ENCODE measurements at places on chromosomes 2 and 18.

- no peak for DNase-seq
Observed at GRCh38 chr2:218389333-218390150, 7.5 kb downstream of the SLC11A1 start.

DNA sequence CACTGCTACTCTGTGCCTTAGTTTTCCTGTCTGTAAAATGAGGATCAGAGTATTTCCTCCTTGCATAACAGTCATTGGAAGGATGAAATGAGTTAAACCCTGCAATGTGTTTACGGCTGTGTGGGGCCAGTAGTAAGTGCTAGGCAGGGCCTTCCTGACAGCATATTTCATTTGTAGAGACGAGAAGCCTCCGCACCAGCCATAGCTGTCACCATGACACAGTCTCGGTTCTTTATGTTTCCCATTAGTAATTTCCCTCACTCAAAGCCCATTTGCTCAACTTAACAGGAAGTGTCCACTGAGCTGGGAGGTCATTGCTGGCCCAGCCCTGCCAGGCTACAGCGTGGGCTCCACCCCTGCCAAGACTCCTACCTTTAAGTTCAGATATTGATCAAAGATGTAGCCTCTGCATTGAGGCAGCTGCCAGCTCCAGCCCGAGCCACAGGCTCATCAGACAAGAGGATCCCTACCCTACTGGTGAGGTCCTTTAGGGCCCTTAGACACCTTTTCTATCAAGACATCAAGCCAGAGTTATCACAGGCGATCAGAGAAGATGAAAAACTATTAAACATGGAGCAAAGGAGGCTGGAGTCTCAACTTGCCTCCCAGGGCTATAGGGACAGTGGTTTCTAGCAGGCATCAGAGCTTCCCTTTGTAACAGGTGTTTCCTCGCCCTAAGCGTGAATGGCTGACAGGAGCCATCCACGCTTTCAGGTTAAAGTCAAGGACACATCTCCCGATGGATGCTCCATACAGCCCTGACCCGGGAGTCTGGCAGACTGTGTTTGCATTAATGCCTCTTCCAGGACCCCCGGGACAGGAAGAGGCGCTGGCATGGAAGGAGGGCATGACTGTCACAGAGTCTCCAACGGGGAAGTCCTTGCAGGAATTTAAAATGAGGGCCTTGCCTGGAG is 251.7 kb downstream of the NDUFA10 start:
- DNase-seq = no peak

DNA sequence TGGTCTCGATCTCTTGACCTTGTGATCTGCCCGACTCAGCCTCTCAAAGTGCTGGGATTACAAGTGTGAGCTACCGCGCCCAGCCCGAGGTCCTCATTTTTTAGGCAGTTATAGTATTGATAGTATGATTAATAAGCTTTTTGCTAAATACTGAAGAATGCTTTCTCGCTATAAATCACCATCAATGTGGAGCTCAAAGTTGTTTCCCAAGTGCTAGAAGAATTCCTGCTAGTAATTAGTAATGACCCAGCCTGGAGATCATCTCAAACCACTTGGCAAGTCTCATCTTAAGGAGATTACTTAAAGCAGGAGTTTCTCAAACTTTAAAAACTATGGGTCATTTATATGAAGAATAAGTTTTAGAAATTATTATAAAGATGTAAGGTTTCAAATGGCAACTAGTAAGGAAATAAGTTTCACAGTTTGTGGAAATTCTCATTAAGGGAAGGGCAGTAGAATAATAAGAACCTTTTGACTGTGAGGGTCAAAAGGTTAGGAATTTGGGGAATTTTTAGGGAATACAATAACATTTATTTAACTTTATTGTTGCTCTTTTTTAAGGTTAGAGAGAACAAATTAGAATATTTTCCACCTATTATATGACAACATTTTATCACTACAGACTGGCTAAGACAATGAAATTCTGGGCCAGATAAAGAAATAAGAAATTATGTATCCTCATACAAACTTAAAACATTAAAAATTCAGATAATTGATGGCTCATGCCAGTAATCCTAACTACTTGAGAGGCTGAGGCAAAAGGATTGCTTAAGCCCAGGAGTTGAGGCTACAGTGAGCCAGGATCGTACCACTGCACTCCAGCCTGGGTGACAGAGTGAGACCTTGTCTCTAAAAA is 148.6 kb upstream of the MAP3K20 start:
- no peak for DNase-seq

- no peak for DNase-seq
Observed at GRCh38 chr18:36492604-36493329, 195.3 kb downstream of the FHOD3 start.

DNA sequence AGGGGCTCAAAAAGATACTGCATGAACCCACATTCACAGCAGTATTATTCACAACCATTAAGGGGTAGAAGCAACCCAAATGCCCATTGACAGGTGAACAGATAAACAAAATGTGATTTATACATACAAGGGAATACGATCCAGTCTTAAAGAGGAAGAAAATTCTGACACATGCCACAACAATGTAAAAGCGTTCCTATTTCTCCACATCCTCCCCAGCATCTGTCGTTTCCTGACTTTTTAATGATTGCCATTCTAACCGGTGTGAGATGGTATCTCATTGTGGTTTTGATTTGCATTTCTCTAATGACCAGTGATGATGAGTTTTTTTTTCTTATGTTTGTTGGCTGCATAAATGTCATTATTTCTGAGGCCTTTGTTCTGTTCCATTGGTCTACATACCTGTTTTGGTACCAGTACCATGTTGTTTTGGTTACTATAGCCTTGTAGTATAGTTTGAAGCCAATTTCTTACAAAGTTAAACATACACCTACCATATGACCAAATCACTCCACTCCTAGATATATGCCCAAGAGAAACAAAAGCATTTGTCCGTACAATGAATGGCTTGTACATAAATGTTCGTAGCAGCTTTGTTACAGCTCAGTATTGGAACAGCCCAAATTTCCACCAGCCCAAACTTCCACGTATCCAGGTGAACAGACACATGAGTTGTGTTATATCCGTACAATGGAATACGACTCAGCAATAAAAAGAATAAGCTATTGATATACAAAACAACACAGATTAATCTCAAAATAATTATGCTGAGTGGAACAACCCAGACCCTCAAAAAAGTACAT is 85.1 kb downstream of the TMEM131 start:
- DNase-seq = no peak

DNA sequence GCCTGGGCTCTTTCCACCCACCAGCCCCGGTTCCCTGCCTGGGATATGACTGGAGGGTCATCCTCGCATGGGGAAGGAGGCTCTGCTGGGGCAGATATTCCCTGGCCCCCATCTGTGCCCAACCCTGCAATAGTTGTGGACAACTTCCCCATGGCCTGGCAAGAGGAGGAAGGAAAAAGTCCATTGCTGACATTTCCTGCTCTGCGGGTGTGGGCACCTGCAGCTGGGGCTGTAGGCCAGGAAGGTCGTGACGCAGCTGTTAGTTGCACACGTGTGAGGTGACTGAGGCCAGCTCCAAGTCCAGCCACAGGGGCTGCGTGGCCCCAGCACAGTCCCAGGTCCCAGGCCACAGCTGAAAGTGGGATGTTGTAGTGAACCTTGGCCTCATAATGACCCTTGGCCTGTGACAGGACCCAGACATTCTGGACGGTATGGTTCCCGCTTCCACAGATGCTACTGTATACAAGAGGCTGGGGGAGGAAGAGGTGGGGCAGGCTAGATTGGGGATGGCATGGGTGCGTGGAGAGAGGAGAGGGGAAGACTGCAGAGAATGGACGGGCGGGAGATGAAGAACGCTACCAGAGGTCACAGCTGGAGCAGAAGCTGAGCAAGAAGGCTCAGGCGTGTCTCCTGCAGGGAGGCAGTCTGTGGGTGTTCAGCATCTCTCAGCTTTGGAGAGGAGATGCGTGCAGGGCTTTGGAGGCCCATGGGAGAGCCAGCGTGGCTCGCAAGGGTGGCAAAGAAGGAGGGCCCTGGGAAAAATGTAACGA is 22.1 kb downstream of the OTOF start:
- no peak for DNase-seq

DNA sequence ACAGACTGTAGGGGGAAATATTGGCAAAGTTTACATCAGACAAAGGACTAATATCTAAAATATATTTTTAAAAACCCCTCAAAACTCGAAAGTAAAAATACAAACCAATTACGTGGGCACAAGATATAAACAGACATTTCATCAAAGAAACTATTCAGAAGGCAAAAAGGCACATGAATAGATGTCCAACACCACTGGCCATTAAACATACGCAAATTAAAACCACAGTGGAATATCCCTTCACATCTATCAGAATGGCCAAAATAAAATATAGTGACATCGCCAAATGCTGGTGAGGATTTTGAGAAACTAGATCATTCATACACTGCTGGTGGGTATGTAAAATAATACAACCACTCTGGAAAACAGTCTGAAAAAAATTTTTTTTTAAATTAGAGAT is 30.6 kb upstream of the PAPOLG start:
- no peak for DNase-seq

DNA sequence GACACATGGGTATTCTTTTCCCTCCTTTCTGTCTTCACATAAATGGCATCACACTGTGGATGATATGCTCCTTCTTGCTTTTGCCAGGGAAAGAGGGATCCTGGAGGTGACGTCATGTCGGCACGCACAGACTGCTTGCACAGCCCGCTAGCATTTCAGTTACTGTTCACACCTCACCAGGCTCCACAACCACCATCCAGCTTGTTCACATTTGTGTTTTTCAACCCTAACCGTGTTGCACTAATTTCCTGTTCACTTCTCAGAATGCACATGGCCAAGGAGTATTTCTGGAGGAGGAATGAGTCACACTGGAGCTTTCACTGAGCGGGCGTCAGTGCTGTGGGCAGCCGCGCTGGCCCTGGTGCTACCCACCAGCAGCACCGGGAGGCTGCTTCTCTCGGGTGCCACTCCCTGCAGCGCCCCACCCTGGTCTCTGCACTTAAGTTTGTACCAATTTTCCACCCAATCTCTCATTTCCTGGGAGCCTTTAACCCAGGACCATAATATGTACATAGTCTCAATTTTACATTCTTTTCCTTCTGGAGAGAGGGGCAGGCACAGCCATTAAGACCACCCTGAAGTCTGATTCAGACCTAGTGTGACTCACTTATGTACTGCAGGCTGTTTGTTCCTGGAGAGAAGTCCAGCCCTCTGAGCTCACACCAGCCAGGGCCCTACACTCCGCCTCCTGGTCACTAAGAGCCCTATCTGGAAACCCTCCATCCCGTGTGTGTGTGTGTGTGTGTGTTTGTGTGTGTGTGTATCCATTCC is 65.1 kb downstream of the MBP start:
- no peak for DNase-seq

DNA sequence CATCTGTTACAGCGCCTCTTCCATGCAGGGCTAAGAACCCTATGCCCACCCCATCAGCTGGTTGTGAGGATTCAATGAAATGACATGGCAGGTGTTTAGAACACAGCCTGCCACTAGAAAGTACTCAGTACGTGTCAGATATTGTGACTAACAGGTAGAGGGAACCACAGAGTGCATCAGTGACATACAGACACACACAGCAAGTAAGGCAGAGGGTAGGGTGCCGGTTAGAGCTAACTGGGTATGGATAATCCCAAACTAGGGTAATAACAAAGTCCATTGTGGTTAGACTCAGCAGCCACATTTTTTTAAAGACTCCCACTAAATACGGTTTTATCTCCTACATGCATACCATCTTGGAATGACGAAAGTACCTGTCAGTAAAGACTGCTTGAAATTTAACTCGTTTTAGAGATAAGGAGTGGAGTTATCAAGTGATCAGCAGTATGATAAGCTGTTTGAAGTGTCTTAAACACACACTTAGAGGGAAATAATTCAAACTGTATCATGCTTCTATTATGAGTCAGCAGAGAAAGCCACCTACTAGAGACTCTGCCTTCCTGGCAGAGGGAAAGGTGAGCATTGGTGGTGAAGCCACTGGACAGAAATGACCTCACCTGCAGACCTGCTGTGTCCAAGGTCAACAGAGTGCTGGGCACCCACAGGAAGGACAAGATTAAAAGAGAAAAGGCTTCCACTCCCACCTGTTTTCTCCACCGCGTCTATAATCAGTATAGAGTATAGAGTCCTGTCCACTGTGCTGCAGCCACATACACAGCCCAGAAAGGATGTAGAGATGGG is 20.6 kb downstream of the MPPE1 start:
- DNase-seq = no peak

DNA sequence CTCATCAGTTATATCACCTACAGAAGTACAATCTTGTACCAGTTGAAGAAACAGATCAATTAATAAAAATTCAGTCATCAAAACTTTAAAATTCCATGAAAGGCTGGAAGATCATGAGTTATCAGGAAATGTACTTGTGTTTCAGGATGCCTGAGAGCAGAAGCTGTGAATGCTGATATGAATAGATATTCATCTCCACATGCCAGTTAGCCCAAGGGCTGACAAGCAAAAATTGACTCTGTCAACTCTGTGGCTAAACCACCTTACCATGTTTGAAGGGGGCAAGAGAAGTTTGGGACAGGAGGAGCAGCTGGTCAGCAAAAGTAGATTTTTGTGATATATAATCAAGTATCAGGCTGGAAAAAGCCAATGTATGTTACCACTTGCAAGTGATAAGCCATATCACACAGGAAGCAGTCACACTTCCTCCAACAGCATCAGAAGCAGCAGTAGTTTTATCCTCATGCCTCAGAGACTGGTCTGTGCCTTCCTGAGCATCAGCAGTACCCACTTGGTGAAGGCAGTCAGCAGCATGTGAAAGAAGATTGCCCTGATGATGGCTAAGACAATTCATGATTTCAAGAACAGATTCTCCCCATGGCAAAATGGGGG is 328.2 kb upstream of the CNTNAP5 start:
- DNase-seq = no peak

GRCh38 chr2:67836866-67837265 is 225.9 kb downstream of the C1D start:
- DNase-seq = peak; percentile 42

DNA sequence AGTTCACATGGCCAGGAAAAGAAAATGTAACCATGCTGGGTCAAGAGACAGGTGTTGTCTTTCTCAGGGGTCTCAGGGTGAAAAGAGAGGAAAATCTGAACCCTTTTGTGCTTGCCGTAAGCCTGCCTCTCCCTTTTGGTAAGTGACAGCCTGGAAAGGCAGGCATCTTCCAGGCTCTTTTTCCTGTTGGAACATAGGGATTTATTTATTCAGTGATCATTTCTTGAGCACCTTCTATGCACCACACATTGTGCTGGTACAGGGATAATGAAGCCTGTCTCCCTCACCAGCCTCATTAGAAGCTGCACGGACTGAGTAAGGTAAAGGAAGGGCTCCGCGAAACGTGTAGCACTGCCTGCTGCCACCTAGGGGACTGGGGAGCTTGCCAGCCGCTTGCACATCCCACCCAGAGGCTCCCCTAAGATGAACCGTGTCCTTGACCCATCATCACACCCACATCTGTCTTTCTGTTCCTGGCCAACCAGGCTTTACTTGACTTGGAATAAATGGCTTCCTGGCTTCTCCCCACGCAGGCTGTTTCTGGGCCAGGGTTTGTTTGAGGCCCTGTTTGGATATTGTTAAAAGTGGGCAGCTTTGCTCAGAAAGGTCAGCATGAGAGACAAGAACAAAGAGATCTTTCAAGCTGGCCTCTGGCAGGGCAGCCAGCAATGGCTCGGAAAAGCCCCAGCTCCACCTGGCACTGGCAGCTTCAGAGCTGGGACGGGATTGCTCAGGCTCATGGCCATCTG is 73.3 kb upstream of the MCFD2 start:
- no peak for DNase-seq

- DNase-seq = peak; percentile 50
Observed at GRCh38 chr2:23620841-23621341, 235.9 kb downstream of the KLHL29 start.

Measured in glutamatergic neuron (in vitro differentiated cells).